H1 (cell line): ENCODE measurements at places on chromosomes 2 and 18.

DNA sequence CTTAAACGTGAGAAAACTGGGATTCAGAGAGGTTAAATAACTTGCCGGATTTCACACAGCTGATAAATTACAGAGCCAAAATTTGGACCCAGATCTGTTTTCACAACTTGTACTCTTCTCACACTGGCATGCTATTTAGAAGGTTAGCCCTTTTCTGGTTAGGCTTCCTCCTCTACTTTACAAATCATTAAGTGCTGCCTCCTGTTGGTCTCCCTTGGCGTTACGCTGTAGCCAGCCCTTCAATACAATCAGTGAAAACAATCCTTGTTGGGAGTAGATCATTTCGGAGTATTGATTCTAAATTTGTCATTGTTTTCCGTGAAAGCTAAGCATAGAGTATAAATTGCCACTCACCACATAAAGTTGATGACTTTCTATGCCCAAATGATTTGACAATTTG, 153.5 kb downstream of the ARHGAP15 start:
- DNase-seq = no peak

GRCh38 chr2:39875182-39875913, 96.3 kb upstream of the THUMPD2 start:
- no peak for DNase-seq

DNA sequence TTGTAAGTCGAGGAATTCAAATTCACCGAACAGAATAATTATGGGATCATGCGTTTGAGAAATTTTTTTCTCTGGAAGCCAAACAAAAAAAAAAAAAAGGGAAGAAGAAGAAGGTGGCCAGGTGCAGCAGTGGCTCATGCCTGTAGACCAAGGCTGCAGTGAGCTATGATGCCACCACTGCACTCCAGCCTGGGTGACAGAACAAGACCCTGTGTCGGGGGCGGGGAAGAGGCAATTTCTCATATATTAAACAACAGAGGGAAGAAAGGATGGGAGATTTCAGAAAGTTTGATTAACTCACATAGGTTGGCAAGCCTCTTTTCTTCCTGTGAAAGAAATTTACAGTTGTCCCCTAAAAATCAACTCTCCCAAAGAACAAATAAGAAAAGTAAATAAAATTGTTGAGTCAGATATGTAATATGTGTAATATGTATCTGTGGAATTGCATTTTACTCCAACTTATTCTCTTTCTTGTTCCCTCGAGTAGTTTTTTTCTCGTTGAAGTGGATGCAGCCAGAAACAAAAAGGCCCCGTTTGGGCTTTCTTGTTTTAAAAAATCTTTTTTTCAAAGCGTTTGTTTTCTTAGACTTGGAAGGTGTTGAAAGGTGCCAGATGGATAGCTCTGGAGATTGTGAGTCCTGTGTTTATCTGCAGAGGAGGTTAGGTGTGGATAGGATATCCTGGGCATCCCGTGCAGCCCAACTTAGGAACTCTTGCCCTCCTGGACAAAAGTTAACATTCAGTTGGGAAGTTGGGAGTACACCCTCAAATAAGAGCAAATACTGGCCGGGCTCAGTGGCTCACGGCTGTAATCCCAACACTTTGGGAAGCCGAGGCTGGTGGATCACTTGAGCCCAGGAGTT, 25.4 kb upstream of the FMNL2 start:
- no peak for DNase-seq

GRCh38 chr2:98709535-98709934, 21.4 kb downstream of the MGAT4A start:
- no peak for DNase-seq

DNA sequence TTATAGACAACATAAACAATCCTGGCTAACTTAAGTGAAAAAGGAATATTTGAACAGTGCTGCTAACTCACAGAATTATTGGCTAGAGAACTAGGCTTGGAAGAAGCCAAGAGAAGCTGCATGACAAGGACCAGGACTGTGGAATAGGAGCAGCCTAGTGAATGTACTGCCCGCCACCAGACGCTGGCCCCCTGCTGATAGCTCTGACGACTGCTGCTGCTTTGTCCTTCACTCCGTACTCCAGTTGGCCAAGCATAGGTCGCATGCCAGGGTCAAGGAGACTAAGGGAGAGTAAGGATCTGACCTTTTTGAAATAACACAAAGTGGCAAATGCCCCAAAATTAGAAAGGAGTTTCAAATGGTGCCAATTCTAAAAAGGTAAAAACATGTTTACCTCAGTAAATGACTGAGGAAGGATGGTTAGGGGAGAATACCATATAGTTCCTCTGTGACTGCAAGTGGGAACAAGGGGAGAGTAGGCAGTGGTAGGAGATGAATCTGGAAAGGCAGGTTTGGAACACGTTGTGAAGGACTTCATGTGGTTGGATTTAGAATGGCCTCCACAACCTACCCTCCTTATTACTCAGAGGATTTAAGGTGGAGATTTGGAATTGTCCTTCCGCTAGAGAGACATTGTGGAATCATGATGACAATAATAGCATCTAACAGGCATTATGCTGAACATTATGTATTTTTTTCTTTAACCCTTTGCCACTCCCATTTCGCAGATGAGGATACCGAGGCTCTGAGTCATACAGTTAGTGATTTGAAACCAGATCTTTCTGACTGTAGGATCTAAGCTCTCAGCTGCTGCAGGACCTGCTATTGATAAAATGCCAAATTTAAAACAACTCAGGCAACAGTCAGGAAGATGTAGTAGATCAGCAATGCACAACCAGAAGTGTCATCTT, 19.5 kb downstream of the STRADB start:
- DNase-seq = no peak

DNA sequence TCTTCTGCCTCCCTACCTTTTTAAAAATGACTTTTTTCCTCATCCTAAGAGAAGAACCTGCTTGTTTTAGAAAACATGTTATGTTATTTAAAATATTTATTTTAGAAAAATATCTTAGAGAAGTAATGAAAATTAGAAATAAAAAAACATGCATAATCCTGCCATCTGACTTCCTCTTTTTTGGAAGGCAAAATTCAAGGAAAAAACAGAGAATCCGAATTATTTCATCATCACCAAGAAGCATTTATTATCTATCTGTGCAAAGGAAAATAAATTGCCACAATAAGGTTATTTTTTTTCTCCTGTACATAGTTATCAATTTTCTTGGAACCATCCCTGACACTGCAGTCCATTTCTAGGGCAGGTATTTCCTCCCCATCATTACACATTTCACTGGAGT, 14.4 kb downstream of the SLC39A6 start:
- DNase-seq = no peak

DNA sequence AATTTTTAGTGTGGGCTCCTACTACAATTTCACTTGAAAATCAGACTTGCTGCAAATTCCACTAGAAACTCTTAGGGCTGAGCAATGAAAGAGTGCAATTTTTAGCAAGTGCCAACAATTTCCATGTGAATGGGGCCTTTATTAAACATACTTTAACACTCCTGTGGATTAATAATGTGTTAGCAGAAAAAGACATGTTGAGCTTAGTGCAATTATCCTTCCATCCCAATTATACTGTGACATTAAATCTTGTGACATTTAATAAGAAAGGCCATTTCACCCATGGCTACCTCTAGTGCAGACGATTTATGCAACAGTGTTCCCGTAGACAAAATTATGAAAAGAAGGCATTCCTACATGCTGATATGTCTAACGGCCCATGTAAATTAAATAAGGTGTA, 639.7 kb downstream of the STK39 start:
- no peak for DNase-seq
